ELR (cell line): ENCODE measurements at places on chromosomes 6 and 20.
A peak's percentile ranks its signal among the peaks of the same experiment; 100 is the strongest.

DNA sequence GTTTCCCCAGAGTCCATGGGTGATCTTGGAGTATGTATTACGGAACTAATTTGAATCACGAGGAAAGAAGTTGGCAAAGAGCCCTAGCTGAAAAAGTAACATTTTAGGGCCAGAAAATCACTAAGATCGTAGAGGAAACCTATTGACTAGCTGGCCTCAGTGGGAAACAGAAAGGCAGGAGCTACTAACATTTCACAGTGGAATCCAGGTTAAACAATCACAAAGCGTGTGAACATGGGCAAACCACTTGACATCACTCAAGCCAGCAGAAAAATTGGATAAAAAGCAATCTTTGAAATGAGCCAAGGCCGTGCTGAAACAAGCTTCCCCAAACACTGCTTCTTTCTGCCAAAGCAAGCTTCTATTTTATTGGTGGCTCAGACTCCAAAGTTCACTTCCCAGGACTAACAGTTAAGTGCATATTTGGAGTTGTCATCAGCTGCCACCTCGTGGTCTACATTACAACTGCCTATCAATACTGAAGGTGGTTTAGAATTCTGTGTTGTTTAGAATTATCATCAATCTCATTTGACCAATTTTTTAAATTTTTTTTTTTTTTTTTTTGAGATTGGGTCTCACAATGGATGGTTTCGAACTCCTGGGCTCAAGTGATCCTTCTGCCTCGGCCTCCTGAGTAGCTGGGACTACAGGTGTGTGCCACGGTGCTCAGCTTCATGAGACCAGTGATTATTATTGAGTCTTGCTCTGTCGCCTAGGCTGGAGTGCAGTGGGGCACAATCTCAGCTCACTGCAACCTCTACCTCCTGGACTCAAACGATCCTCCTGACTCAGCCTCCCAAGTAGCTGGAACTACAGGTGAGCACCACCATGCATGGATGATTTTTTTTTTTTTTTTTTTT is 10.6 kb downstream of the RPS10 start:
- DNase-seq: peak; percentile 63

GRCh38 chr6:108578595-108579327 is 18.0 kb downstream of the FOXO3 start:
- DNase-seq: peak; percentile 49

DNA sequence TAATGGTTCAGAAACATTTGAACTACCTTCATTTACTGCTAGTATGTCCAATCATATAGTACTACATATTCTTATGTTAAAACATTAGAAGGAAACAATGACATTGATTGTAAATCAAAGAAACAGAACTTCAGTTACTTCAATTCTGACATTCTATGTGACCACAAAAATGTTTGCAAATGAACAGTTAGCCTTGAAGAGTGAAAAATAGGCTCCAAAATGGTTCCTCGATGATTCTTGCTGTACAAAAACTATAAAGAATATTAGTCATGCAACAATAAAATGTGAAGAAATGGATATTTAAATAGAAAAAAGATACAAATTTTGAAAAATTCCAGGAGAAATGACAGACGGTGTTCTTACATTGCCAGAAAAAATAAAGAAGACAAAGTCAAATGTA is 686.9 kb downstream of the BCKDHB start:
- DNase-seq: no peak

- DNase-seq: no peak
Observed at GRCh38 chr6:84442208-84442607, 214.8 kb upstream of the CEP162 start.

- no peak for DNase-seq
Observed at GRCh38 chr6:4891141-4891540, 112.7 kb downstream of the RPP40 start.
